Transverse colon (tissue), 4 donors: ENCODE measurements at places on chromosomes 1 and 21. TPM values are rescaled to one million over a fixed set of nuclear protein-coding genes. Genes with fewer than 3 reads are reported as not detected.
A peak's percentile ranks its signal among the peaks of the same experiment; 100 is the strongest.

- peak; percentile 10 for DNase-seq
- no peaks in the 10 kb centered on the region for H3K27me3 ChIP-seq
- peak overlapping the region; percentile 82 for H3K27ac ChIP-seq
- no peaks in the 10 kb centered on the region for H3K36me3 ChIP-seq
- no peak overlapping the region for H3K4me3 ChIP-seq
Observed at GRCh38 chr1:220121791-220122530, 28.0 kb downstream of the IARS2 start.

The NR5A2 gene
- total RNA-seq, result 87.5 TPM

DNA sequence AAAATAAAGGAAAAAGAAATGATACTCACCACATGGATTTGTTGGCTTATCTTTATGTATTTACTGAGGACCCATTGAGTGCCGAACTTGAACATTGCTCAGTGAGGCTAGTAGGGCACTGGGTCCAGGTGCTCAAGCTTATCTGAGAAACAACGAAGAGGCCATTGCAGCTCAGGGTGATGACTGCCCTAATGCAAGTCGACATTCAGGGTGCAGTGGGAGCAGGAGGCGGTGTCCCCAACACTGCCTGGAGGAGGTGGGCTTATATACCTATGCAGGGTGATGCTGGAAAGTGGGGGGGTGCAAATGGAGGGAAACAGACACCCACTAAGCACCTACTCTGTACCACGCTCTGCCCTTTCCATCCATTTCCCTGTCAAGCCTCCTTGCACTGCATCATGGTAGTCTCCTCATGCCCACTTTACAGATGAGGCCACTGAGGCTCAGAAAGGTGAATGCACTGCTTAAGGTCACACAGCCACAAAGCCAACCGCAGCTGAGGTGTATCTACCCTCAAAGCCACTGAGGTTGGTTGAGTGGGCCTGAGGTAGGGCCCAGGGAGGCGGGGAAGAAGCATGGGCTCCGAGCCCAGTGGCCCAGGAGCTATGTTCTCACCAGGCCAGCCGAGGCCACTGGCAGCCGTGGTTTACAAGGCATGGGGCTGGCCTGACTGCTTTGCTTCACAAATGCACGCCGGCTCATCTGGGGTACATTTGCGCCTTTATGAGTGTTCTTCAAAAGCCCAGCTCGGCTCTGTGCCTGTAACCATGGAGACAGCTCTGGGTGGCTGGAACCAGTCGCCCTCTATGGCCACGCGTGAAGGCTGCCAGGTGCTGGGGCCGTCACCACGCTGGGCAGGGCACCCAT lies 103.8 kb downstream of the EPHB2 start:
- no peaks in the 10 kb centered on the region for H3K27me3 ChIP-seq
- peak; percentile 48 for DNase-seq
- H3K36me3 ChIP-seq, result no peaks in the 10 kb centered on the region
- H3K4me3 ChIP-seq, result no peak overlapping the region
- peaks cover 11% of the 10 kb centered on the region for H3K4me1 ChIP-seq

DNA sequence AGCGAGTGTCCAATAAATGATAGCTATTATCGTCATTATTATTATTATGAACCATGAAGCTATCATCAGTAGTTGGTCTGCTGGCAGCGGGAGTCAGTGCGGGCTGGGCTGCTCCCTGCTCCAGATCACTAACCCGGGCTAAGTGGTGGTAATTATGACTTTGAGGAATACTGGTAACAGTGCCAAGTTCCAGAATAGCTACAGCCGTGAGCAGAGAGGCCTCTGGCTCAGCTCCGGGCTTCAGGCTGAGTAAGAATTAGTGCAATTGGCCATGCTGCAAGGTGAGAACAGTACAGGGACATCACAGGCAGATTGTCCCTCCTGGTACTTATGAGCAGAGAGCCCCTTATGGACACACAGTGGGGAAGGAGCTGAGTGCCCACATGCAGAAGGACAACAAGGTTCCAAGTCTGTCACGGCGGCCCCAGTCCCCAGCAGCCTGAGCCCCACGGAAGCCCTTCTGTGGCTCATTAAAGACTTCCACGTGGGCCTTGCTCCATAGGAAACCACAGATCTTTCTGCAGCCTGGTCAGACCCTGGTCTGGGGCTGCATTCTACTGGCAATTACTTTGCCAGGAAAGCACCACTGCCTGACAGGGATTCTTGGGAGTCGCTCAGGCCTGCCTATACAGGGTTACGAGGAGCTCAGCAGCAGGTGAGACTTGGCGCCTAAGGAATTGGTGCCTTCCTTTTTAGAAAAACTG lies 235.1 kb downstream of the RRAGC start:
- H3K27ac ChIP-seq, result no peak overlapping the region
- no peaks in the 10 kb centered on the region for H3K36me3 ChIP-seq
- H3K4me3 ChIP-seq, result no peak overlapping the region
- no peaks in the 10 kb centered on the region for H3K4me1 ChIP-seq
- no peak for DNase-seq

The PRELP gene
- total RNA-seq, result 15.4 TPM

DNA sequence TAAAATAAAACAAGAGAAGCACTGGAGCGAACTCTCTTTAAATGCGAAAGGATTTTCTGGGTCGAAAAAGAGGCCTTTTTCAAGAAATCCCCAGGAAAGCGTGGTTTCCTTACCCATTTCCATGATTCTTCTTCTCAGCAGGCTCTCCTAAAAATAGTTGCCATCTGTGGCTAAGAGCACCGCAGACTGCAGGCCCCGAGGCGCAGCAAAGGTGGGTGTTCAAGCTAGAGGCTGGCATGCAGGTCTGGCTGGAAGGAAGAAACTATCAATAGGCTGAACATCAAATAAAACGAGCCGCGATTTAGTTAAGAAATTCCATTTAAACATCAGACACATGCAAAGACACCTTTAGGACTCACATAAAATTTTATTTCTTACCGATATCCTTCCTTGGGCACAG lies 135.1 kb downstream of the ADAMTS1 start:
- no peaks in the 10 kb centered on the region for H3K27me3 ChIP-seq
- no peak for DNase-seq
- H3K4me1 ChIP-seq, result no peaks in the 10 kb centered on the region

The SLAMF9 gene
- not detected for total RNA-seq
